ENCODE measurements at places on chromosomes 16 and 17.

GRCh38 chr17:73620414-73620813 is 23.8 kb downstream of the SDK2 start:
- no peak for DNase-seq

GRCh38 chr16:57186872-57187854 is 1.0 kb downstream of the RSPRY1 start:
- DNase-seq, result no peak

GRCh38 chr17:17740615-17741348 is 59.5 kb downstream of the RAI1 start:
- DNase-seq, result no peak

GRCh38 chr16:54000361-54000760 is 286.2 kb downstream of the IRX3 start:
- DNase-seq, result no peak

DNA sequence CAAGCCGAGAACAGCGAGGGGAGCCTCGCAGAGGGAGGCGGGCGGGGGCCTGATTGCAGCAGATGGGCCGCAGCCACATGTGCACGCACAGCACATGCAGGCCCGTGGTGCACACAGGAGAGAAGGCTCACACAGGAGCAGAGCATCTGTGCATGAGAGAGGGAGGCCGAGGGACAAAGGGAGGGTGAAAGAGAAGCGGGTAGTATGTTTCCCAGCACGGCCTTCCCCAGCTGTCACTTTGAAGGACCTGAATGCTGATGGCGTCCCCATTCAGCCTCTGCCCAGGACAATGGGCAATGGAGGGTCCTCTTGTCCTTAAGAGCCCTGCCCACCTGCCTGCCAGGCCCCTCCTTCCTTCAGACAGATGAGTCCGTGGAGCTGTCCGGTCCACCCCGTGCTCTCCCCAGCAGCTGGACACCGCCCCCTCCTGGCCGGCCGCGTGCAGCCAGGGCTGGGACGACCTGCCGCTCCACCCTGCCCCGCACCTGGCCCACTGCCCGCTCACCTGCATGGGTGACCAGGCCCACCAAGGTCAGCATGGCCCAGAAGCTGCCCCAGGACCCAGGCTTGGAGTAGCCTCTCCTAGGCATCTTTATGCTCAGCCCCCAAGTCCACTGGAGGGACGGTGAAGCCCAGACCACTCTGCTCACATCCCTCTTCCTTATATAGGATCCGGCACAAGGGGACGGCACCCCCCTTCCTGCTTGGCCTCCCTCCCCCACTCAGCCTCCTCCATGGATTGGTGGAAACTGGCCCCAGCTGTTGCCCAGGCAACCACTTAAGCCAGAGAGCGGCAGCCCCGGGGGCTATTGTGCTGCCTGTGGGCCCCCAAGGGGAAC is at the start of gene BTBD17:
BTBD17 (minus strand) TSS at position 639 of the 839 bp plus-strand sequence; CDS start at position 590, 49 bp downstream.
- DNase-seq, result no peak

GRCh38 chr17:40366861-40367518 is 2.5 kb upstream of the GJD3 start:
- no peak for DNase-seq

DNA sequence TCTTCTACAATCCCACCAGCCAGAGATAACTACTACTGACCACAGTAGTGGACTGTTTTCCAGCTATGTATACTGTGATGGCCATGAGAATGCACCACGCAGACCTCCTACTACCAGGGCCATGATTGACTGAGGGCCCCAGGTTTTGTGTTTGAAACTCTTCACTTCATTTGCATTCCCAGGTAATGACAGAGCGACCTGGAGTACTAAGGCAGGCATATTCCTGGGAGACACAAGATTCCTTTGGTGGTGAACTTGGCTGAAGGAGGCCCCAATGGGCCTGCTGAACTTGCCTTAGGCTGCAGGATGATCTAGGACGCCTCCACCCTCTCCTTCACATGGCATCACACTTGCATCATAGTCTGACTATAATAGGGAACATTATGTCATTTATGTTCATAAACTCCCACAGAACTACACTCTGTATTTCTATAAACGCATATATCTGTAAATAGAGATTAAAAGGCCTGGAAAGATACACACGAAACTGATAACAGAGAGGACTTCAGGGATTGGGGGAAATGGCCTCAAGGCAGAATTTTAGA is 30.4 kb downstream of the CLEC19A start:
- DNase-seq, result no peak

DNA sequence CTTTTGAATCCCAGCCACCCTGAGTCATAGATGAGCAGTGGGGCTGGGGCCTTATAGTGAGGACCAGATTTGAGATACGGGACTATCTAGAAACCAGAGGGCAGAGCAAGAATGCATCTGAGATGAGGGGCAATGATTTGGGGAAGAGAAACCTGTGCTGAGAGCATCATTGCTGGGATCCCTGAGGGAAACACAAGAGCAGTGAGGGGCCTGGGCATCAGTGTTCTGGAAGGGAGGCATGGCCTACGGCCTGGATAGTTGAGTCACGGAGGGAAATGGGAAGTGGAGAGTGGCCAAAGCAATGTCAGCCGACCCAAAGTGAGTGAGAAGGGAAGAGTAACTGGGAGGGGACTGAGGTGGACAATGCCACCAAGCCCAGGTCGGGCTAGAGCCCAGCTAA is 5.2 kb downstream of the CAMTA2 start:
- no peak for DNase-seq
